ENCODE measurements at places on chromosomes 4 and X.

DNA sequence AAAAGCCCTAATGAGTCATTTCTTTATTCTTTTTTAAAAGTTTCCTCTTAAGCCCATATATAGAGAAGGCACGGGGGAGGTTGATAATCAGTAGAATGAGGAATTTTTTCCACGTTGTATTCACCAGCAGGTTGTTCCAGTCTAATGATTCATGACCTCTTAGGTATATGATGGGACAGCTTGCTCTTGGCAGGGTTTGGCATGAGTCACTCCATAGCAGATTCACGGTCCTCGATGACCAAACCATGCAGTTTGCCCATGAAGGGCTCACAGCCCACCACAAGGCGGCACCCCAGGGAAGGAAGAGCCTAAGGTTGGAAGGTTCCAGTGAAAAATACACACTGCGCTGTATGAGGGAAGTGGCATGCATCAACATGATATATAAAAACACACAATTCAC lies 623.8 kb upstream of the DIPK2B start:
- no peak for DNase-seq

DNA sequence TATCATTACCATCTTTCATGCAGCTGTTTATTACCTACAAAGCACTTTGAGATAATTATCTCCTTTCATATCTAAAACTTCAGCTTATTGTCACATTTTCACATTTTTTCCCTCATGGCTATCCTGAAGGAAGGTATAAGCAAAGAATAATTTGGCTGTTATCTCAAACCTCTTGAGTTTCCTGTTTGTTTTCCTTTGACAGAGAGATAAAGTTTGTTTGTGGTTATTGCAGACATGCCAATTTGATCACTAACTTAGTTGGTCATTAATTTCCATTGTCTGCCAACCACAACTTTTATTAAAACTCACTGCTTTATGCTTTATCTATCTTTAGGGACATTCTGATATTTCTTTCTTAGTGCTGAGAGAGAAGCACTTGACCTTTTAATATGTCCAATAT lies 89.8 kb upstream of the SPANXB1 start:
- no peak for DNase-seq

DNA sequence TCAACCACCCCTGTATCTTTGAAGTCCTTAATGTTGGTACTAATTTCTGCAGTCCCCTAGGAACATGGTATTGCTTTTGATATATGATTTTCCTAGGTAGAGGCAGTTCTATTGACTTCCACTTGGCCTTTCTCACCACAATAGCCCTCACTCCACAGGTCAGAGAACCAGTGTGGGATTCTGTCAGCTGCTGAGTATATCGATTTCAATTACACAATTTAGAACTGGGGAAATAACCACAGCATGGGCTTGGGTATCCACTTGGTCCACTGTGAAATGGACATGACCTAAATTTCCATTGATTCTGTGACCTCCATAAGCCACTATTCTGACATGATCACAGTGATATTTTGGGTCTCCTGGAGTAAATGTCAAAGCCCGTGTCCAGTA lies 62.3 kb downstream of the KANTR start:
- DNase-seq, result no peak

DNA sequence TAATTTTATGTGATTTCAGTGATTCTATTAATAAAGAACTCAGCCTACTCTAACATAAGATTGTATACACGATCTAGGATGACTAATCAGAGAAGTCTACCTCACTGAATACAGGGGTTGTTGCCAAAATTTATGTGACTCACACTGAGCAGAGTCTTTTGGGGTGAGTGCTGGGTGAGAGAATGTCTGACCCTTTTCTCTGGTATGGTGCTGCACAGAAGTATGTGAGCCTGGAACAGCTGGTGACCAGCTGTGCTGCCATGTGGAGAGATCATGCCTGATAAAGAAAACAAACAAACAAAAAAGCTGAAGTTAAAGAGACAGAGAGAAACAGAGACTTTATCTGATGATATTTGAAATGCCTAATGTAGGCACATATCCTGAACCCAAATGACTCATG lies 618.1 kb upstream of the GRIA3 start:
- DNase-seq, result no peak

GRCh38 chrX:103656617-103657016 lies 27.8 kb downstream of the TCEAL1 start:
- DNase-seq, result no peak

- DNase-seq, result no peak
Measured at GRCh38 chrX:13590914-13591313, 21.5 kb downstream of the EGFL6 start.

GRCh38 chr4:186780291-186781031 lies 56.8 kb upstream of the FAT1 start:
- no peak for DNase-seq

DNA sequence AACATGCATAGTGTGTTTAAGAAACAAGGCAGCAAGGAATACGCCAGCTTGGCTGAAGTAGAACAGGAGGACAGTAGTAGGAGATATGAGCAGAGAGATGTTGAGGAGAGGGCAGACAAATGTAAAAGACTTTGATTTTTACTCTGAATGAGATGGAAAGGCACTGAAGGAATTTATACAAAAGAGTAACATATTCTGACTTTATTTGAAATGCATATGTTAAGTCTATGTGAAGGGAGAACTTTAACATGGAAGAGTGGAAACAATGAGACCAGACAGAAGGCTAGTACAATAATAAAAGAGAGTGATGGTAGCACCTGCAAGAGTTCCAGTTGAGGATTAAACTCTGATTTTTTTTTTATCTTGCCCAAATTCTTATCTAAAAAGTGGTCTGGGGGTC lies 176.2 kb upstream of the CENPE start:
- no peak for DNase-seq

- DNase-seq, result no peak
Measured at GRCh38 chr4:80840396-80840795, 190.1 kb upstream of the BMP3 start.

DNA sequence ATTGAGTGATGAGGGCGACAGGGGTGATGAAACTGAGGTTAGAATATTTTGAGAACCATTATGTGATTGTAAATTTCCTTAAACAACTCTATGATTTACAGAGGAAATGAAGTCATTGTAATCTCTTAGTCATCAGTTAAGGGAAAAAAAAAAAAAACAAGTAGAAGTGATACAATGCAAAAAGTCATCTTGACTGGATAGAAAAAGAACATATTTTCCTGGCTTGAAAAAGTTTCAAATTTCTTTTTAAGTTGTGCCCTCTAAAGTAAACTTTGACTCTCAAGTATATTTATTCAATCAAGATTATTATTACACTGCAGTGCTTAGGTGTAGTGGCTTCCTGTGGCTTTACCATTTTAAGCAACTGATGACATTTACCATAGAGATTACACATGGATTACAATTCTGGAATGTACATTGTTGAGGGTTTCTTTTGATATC lies 40.6 kb downstream of the GABRB1 start:
- DNase-seq, result no peak

DNA sequence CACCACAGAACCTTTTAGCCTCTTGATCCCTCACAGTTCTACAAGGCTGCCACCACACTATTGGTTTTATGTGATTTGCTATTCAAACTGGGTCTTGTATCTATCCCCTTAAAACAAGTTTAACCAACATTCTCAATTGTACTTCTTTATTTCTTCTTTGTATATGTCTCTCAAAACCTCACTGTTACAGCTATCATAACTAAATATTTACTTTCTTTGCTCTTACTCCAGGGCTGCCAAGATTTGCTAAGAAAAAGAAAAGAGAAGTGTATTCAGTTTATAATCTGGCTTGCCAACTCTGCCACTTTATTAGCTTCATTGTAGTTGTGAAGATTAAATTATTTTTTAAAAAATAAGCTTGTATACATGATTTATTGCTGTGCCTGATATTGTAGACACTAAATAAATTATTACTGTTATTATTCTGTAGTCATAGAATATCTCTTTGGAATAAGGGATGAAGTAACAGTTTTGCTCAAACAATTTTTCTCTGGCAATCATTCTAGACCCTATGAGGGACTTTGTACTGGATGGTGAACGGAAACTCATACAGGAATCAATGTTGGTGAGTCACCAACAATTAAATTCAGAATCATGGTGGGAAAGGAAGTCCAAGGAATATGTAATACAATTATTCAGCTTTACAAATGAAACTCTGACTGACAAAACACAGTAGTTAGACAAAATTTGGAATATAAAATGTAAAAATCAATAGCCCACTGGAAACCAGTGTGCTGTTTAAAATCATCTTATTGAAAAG lies 127.1 kb upstream of the DCAF8L1 start:
- DNase-seq, result no peak

DNA sequence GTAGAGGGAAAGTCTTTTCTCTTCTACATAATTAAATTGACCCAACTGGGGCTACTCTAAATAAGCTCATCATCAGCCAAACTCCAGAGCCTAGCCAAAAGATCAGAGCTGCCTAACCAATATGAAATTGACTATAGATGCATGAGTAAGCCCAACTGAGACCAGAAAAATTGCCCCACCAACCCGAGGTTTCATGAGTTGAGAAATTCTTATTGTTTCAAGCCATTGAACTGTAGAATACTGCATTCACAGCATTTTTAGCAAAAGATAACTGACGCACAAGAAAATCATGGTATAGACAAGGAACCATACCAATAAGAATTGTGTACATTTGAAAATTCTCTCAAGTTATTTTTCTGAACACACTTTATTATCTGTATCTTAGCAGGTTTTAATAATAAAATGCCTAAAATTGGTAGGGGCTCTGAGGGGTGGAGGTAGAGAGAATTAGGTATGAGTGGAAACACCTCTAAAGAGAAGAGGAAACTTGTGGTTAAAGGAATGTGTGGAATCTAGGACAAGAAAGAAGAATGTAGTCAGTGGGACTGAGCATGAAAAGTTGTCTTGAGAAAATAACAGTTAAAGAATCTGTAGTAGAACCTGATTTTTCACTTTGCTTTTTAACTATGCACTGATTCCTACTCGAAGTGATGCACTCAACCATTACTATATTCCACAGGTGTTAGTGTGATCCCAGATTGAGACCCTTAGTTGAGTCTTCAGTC lies 200.9 kb upstream of the PPP1R2C start:
- no peak for DNase-seq

DNA sequence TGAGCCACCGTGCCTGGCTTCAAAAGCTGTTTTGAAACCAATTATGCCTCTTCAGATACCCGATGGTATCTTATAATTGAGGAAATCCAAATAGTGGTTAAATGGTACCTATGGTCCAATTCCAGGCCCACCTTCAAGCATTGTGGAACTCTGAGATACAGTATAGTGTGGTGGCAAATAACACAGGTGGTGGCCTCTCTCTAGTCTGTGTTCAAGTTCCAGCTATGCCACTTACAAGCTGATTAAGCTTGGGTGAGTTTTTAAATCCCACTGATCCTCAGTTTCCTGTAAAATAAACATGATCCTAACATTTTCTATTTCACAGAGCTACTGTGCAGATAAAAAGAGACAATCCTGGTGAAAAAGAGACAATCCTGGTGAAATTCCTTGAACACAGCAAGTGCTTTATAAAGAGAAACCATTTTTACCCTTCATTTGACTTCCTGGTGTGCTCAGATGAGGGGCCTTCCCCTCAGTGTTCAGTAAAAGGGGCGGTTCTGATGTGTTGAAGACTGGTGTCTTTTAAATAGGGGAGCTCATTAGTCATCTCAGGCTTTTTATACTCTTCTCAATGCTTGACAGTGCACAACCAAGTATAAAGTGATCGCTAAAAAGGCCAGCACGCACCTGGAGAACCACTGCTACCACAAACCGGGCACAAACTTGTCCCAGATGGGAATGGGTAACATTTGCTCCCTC lies 30.8 kb upstream of the CD40LG start:
- DNase-seq, result no peak

DNA sequence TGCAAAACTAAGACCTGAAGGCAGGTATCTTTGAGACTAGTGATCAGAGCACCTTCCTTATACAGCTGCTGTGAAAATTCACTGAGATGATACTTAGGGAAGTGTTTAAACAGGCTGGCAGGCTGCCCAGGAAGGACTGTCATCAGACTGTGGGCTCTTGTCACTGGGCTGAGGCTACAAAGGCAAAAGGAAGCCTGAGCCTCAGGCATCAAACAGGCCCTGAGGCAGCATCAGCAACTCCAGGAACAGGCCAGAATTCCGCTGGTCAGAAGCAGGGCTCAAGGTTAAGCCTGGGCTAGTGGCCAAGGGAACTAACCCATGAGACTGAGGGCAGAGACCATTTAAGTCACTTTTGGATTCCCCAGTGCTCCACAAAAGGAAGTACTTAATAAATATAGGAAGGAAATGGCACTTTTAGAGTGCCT lies 12.8 kb downstream of the PJA1 start:
- DNase-seq, result no peak

DNA sequence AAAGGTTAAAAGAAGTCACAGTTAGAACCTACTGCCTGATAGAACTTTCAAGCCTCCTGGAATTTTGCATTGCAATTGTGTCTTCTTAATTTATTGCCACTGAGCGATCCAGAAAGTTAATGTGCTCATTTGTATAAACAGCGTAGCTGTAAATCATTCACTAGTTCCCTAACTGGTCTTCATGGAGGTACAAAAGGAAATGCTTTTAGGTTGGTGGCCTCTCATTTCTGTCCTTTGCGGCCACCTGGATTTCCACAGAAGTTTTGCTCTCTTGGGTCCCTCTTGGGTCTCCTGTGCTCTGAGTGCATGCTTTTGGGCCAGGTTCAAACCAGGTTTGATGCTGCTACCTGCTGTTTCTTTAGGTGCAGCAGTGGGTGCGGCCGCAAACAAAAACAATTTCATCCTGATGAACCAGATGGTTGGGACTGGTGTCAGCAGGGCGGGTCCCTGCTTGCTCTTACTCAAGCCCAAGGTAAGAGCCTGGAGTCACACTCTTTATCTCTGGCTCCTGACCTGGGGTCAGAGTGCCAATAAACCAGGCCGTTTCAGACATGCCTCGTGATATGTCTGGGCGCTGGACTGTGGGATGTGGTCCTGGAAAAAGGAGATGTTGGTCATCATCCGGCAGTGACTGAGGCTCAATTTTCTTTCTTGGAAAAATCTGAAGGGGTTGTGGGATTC lies 270.1 kb downstream of the PTTG2 start:
- no peak for DNase-seq

GRCh38 chrX:50586407-50586806 lies 115.8 kb upstream of the DGKK start:
- no peak for DNase-seq

DNA sequence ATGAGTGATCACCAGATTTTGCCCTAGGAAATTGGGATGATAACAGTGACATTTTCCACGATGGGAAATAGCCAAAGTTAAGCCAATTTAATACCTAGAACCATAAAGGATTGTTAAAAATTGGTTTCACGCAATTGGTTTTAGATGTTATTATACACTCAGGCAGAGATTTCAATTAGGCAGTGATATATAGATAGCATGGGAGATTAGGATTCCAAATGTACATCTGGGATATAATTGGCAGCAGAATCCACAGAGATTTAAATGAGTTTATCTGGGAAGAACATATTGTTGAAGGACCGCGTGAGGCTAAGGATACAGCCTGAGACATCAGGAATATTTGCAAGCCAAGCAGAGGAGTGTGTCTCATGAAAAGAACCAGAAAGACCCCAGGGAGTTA lies 351.6 kb downstream of the GPM6A start:
- no peak for DNase-seq

All from stimulated activated CD4-positive, alpha-beta T cell treated with anti-CD3 and anti-CD28 coated beads, Interleukin-1b, Interleukin-23, amount 100 ng/mL, for 1 hour (primary cell).